ENCODE measurements at places on chromosomes 16 and 17.
A peak's percentile ranks its signal among the peaks of the same experiment; 100 is the strongest.

GRCh38 chr17:61761827-61762226 lies 101.5 kb downstream of the BRIP1 start:
- no peak for DNase-seq

GRCh38 chr16:74825941-74826340 lies 51.3 kb upstream of the FA2H start:
- peak; percentile 14 for DNase-seq

DNA sequence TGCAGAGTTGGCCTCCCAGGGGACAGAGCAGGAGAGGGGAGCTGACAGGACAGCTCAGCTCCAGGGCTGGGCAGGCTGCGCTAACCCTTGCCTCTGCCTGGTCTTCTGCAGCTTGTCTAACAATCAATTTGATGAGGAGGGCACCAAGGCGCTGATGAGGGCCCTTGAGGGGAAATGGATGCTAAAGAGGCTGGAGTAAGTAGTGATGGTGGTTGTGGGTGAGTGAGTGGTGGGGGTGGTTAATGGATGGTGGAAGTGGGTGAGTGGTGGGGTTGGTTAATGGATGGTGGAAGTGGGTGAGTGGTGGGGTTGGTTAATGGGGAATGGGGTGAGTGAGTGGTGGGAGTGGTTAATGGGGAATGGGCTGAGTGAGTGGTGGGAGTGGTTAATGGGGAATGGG lies 22.0 kb upstream of the CPNE2 start:
- DNase-seq: no peak

GRCh38 chr16:56828647-56829046 lies 36.4 kb upstream of the SLC12A3 start:
- DNase-seq: no peak

- no peak for DNase-seq
Observed at GRCh38 chr17:44941712-44942331, 5.8 kb downstream of the KIF18B start.

- no peak for DNase-seq
Observed at GRCh38 chr16:62157544-62157943, 121.3 kb upstream of the CDH8 start.

DNA sequence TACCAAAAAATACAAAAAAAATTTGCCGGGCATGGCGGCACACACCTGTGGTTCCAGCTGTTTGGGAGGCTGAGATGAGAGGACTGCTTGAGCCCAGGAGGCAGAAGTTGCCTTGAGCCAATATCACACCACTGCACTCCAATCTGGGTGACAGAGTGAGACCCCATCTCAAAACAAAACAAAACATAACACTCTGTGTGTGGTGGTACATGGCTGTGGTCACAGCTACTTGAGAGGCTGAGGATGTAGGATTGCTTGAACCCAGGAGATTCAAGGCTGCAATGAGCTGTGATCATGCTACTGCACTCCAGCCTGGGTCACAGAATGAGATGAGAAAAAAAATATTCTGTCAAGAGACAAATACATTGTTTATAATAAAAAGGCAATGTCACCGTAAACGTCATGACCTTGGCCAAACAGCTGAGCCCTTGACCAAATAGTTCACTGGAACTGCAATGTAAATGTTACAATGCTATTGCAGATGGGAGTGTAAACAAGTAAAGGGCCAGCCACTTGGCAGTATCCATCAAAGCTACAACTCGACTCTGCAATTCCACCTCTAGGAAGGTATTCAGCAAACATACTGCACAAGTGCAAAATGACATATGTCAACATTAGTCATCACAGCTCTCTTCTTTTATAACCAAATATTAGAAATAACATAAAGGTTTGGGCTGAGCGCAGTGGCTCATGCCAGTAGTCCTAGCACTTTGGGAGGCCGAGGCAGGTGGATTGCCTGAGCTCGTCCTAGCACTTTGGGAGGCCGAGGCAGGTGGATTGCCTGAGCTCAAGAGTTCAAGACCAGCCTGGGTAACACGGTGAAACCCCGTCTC lies 16.9 kb downstream of the EARS2 start:
- DNase-seq: no peak

DNA sequence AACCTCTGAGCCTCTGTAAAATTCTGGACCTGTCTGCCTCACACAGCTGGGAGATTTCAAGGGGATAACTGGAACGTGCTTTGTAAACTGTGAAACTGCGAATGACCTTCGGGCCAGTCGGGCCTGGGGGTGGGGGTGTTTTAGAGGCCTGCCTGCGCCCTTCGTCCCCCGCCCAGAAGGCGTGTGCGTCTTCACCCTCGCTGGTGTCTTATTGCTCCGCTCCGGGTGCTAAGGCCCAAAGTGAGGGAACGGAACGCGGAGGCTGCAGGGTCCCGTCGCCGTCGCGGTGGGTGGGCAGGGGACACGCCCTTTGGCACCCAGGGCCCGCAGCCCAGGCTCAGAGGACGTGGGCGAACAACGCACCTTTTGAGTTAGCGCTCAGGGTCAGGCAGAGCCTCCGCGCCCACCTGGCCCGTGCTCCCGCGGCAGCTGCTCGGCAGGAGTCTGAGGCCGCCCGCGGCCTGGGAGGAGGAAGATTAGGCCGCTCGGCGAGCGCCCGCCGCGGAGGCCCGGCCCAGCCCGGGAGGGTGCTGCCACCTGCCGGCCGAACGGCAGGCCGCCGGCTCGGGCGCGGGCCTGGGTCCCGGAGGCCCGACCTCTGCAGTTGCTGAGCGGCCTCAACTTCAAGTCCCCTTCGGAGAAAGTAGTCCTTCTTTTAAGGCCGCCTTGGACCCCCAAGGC lies 29.7 kb downstream of the DCAKD start:
- DNase-seq: peak; percentile 62

- DNase-seq: no peak
Observed at GRCh38 chr17:45130681-45131615, 1.4 kb downstream of the PLCD3 start.

DNA sequence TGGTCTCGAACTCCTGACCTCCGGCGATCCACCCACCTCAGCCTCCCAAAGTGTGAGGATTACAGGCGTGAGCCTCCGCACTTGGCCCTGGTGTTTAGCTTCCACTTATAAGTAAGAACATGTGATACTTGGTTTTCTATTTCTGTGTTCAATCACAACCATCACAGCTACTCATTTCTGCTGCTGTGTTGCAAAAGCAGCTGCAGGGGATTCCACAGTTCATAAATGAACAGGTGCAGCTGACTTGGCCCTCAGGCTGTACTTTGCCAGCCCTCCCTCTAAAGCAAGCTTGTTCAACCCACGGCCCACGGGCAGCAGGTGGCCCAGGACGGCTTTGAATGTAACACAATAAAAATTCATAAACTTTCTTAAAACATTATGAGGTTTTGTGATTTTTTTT lies 79.2 kb downstream of the SLC39A11 start:
- DNase-seq: no peak

- DNase-seq: no peak
Observed at GRCh38 chr16:83205896-83206295, 579.1 kb downstream of the CDH13 start.

All from hematopoietic multipotent progenitor cell treated with erythropoietin and hydrocortisone succinate and interleukin-3 and kit ligand, for 8 days (in vitro differentiated cells).